Stimulated activated CD8-positive, alpha-beta memory T cell treated with anti-CD3 and anti-CD28 coated beads, Interleukin-4, amount 100 ng/mL, for 48 hours (primary cell): ENCODE measurements at places on chromosomes 16 and 17.

DNA sequence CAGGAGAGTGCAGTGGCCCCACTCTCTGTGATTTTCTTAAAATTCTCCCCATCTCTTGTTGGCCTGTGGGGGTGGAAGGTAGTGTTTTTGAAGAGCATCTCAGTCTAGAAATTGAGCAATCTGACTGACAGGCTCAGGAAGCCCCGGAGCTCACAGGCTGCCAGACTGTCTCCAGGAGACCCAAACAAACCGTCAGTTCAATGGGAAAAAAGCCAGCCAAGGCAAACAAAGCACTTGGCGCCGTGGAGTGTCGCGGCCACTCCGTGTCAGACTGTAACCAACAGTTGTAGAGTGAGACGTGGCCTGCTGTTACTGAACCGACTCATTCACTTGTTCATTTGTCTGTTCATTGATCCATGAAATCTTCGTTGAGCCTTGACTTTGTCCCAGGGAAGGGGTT, 33.7 kb downstream of the RGS9 start:
- no peak for DNase-seq

DNA sequence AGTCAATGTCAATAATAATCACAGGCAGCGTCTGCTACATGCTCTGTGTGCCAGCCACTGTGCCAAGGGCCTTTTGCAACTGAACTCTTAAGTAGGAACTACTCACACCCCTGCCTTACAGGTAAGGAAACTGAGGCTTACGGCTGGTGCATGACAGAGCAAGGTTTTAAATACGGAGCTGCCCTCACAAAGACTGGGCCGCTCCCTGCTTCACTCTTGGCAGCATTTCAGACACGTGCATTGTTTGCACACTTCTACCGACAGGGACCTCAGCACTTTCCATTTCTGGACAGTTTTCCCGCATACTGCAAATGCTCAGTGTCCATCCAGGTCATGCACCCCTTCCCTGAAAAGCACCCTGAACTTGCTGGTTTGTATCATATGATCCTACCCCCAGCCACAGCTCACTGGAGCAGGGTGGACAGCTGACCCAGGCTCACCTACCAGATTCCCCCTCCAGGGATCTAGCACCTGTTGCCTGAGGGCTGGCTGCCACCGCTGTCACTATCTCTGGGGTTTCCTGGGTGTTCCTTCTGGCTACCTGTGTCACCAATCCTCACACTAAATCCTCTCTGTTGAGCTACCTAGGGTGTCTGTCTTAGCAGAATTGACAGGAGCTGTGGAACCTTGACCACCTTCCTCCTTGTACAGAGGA, 142.9 kb downstream of the C16orf78 start:
- DNase-seq: no peak

- no peak for DNase-seq
Measured at GRCh38 chr17:44087319-44087718, 16.8 kb downstream of the G6PC3 start.

DNA sequence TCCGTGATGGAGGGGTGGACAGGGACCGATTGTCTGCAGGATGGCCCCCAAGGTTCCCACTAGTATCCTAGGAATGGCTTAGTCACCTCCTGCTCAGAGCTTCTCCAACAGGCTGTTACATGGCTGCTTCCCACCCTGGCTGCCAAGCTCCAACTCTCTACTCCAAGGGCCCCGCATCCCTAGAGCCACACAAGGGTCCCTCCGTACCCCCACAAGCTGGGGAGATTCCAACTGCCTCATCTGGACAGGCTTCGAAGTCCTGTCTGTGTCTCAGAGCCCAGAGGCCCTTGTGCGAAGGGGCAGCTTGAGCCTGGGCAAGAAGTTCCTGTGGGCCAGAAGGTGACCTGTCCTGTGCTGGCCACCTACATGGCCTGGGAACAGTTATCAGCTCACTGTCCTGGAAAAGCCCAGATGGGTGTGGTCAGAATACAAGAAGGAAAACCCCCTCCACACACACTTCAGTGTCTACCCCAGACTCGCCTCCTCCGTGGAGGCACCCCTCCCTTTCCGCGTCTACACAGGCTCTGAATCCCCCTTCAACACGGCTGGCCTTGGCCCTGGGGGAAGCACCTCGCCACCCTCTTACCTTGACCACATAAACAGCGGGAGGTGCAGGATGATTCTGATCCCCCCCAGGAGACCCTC, 586 bp downstream of the MEAK7 start:
- DNase-seq: no peak

DNA sequence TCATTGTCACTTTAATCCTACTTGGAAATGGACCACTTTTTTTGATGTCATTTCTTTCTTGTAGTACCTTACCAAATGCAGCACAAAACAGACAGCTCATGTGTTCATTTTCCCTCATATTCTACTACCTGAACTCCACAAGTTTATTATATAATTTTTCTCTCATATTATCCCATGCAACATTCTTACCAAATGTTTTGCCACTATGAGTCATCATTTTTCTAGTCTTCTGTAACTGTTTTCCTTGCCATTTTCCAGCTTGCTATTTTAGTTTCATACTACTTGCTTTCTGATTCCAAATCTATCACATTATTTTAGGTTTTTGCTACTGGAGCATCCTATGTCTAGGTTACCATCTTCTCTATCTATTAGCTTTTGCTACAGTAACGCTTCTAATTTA, 332.7 kb downstream of the ZFHX3 start:
- no peak for DNase-seq

GRCh38 chr17:45819632-45820031, 25.0 kb upstream of the SPPL2C start:
- no peak for DNase-seq
